ENCODE measurements at places on chromosomes 6 and 20.

DNA sequence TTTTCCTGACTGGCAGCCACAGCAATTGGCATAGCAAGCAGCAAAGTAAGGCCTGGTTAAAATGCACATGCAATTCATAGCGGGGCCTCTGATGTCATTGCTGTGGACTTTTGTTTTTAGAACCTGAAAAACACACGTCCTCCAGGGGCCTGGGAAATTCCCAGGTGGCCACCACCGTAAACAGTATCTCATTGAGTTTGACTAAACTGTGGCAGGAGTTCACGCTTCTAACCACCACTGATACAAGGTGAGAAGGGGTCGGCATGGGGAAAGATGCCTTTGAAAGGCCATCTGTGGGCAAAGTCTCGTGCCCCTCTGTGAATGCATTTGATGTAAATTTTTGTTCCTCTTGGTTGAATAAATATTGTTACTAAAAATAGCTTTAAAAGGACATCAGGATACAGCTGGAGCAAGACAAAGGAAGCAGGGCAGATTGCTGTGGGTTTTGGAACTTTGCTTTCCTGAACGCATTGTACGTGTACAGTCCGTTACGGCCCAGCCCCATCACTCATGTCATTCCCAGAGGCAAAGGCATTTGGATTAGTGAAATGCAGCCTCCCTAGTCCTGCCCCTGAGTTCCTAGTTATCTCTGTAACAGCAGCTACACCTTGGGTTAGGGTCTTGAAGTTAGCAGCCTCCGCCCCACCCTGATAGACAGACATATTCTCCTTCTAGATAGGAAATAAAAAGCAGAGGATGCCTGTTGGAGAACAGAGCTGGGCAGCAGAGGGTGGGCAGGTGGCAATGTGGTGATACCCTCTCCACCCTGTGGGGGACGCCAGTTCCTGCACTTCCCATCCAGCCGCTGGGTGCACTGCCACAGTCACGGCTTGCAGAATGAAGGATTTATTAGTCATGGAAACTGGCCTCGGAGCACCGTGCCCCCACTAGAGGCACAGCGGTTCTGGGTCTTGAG is 80.3 kb downstream of the ZDHHC14 start:
- DNase-seq = peak; percentile 26

DNA sequence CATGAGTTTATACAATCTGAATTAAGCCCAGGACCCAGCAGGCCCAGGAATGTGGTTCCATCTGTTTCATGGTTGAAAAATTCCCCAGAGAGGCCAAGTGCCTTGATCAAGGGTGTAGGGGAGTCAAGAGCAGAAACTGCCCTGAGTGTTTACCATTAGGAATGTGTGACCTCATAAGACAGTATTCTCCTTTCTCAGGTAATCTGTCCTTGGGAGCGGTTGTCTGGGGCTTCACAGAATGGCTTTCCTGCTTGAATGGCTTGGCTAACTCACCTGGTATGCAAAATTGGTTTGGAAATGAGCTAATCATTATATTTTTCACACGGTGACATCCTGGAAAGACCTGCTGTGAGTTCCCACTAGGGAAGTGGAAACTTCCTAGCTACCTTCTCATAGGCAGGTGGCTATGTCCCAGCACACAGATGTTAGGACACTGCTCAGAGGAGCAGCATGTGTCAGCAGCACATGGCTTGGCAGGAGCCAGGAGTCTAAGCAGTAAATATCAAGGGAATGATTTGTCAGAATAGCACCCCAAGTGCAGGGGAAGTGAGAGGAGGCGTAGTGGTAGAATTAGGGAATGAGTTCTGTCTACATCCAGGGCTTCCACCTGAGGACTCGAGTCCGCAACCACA is 17.7 kb downstream of the CLIC5 start:
- no peak for DNase-seq

GRCh38 chr6:83594941-83595340 is 82.6 kb downstream of the PRSS35 start:
- no peak for DNase-seq

DNA sequence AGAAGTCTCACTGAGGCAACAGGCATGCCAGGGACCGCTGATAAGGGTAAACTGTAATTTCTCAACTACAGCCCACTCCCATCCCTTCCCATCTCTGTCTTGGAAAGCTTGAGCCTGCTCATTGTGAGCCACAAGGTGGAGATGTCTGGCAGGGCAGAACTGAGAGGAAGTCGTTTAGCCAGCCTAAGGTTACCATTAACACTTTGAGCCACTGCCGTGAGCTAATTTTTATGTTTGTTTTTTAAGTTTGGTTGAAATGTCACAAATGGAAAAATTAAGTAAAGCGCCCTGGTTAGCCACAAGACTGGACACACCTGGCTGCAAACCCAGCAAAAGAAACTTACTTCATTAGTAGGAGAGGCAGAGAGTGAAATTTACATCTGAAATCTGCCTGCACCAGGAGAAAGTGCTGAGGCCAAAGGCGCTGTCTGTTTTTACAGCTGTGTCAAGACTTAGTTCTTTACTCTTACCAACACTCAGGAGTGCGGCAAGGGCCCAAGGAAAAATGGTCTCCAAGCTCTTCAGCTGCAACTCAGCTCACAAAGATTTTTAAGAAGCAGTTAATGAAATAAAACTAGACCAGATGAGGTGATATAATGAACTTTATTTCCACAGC is 50.0 kb upstream of the FAM83C start:
- DNase-seq = no peak

DNA sequence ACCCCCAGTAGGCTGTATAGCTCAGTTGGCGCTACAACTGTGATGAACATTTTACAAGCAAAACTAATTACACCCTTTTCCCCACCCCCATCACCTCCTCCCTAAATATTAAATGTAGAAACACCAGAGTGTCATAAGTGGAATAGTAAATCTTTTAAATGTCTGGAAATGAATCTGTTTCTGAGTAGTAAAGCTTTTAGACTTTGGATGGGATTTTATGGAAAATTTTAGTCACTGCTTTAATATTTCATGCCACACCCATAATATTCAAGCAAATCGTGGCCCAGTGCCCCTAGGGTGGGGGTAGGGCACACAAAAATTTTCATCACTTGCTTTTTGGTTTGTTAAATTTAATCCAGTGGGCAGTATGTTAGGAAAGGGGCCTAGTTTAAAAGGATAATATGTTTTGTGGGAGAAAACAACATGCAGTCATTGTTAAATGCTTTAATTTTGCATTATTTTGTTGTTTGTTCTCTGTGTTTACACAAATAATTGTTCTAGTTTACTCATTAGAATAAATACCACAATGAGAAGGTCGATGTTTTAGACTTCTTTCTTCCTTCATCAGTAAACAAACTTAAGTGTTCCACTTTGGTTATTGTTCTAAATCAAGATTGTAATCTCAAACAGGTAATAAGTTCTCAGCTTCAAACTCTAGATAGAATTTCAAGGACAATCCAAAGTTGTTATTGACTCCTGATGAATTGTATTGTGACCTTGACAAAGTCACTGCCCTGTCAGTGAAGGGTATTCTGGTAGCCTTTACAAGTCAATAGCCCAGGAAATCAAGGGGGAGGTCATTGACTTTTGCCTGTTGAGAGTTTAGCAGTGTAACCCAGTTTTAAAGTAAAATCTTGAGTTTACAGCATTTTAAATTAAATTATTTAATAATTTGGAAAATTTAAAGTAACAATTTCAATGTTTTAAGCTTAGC is 79.2 kb downstream of the CBFA2T2 start:
- no peak for DNase-seq

DNA sequence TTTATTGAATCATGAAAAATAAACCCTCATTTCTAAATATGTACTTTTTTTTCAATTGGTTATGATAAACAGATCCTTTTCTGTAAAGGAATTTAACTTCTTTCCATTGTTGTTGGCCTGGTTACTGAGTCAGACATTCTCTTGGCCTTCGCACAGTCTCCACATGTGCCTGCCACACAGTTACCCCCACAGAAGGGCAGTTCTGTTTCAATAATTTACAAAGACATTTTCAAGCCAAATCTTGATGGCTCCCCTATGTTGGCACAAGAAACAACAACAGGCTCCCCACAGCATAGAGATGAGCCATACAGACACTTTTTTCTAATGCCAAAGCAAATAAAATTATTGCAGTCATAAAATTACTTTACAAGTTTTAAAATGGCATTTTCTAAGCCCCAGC is 55.6 kb upstream of the BEND6 start:
- no peak for DNase-seq

DNA sequence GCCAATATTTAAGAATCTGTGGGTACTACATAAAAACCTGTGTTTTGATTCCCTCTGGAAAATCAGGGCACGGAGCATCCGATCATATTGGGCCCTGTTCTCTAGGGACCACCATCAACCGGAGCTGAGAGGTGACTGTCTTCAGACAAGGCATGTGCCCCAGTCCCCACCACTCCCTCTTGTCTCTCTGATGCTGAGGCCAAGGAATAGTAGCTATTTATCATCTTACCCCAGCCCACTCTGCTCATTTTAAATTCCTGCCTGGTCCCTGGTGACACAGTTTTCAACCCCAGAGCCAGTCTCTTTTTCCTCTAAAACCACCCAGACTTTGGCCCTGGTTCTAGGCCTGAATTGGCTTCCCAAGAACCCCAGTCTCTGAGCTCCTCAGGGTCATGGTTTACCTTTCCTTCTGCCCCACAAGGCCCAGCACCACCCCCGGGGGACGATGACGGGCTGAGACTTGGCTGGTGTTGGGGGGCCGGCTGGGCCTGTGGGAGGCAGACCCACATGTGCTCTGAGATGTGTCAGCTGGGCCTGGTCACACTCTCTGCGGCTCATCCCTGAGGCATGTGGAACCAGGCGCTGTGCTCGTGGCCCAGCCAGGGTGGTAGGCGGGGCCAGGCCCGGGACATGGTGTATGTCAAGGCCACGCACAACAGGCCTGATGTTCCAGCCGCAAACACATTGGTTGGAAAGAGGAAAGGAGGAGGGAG is 114.4 kb downstream of the CEBPB start:
- DNase-seq = no peak

DNA sequence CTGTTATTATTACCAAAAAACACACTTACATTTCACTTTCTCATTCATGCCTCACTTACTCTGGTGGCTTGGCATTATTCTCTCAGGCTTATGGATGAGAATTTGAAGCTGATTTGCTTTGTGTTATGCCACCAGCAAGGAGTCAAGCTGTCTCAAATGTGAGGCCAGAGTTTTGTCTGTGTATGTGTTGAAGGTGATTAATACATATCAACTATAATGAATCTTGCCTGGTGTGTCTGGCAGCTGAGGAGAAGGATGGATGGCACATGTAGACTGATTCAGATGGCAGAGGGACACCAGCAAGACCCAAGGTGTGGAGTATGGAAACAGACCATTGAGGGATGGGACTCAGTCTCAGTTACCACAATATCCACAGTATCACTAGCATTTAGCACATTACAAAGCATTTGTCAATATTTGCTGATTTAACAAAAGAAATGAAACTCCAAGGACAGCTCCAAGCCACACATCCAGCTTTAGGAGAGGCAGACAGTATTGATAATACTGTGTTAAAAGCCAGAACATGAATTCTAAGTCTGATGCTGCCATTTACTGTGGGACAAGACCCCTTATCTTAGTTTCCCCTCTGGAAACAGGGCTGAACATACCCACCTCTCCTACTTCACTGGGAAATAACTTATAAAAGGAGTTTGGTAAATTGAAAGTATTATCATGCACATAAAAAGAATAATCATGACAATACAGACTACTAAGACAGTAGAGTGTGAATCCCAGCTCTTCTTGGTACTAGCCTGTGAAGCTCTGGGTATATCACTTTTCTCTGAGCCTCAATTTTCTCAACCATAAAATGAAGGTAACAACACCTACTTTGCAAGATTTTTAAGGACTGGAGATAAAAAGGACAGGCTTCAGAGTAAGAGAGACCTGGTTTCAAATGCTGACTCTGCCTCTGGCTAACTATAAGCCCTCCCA is 11.2 kb downstream of the BCL2L1 start:
- no peak for DNase-seq

DNA sequence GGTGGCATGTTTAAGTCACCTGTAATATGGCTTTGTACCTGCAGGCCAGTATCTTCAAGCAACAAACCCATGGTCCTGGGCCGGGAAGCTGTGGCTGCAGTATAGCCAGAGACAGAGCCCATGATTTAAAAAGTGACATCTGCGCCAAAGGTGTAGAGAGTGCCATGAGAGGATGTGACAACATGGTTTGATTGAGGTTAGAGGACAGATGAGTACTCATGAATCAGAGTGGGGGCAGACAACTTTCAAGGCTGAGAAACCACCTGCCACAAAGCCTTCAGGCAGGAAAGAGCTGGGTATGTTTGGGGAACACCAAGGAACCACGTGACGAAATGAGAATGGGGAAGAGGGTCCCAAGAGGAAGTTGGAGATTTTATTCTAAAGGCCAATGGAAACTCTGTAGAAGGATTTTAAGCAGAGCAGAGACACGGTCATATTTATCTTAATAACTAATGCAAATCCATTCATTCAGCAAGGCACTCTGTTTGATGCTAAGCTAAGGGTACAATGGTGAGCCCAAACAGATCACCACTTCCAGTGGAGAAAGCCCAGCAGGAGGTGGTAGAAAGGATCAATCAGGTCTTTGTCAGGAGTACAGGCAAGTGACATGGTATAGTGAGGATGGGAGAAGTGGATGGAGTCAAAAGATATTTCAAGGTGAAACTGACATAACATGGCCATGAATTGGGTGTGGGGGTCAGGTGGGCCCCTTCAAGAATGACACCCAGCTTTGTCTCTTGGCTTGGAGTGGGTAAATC is 3.4 kb upstream of the MICAL1 start:
- no peak for DNase-seq

- DNase-seq = no peak
Observed at GRCh38 chr6:157800420-157801237, 22.4 kb upstream of the SNX9 start.

DNA sequence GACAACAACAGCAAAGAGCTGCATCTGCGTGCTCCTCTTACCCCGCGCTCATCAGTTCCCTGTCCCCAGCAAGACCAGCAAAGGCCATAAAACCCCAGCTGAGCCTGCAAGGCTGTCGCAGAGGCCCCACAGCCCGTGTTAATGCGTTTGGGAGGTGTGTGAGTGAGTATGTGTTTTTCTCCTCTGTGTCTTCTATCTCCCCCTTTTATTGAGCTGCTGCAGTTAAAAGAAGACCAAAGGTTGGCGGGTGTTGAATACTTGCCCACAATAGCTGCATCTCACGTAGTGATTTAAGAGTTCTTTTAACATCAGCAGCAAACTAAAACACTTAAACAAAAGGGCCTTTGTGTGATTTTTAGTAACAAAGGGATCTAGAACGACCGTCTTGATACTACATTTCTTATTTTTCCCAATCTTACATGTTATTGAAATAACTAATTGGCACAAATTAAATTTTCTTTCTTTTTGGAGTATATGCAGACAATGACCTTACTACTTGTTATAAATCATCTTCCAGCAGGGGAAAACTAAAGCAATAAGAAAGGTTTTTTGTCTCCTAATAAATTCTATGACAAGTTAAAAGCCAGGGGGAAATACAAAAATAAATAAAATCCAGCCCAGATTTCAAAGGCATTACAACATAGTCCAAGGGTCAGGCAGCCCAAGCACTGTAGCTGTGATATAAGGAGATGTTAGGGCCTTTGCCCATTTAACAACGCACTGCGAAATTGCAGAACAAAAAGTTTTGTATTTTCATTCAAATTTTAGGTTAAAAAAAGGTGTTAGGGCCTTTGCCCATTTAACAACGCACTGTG is 27.2 kb upstream of the CNKSR3 start:
- DNase-seq = no peak

GRCh38 chr20:40154514-40154913 is 534.5 kb downstream of the MAFB start:
- DNase-seq = no peak
